Epithelial cell of umbilical artery (primary cell): ENCODE measurements at places on chromosomes 16 and 17. TPM values are rescaled to one million over a fixed set of nuclear protein-coding genes. Genes with fewer than 3 reads are reported as not detected.

The C1QTNF1 gene
- total RNA-seq, result 2.9 and 17.9 TPM in 2 replicates

The ARL17B gene
- 4.5 and 9.1 TPM in 2 replicates for total RNA-seq

The ZNF469 gene
- total RNA-seq, result 1.1 and 1.6 TPM in 2 replicates

The OR1F1 gene
- not detected in 2 replicates for total RNA-seq

The LMF1 gene
- 3.3 and 15.9 TPM in 2 replicates for total RNA-seq

The KRTAP9-7 gene
- not detected in 2 replicates for total RNA-seq

The TBC1D28 gene
- total RNA-seq, result not detected in 2 replicates

The HBA2 gene
- total RNA-seq, result not detected in 2 replicates

The ATXN7L3 gene
- total RNA-seq, result 38.3 and 49.5 TPM in 2 replicates

The SMIM5 gene
- total RNA-seq, result under 0.01 TPM in 1 of 2 replicates, not detected in the other

The ITGB3 gene
- 33.7 and 68.9 TPM in 2 replicates for total RNA-seq

The AOC3 gene
- under 0.01 and 0.15 TPM in 2 replicates for total RNA-seq

The CACNG3 gene
- total RNA-seq, result not detected in 2 replicates

The BAIAP3 gene
- 0.32 and 0.91 TPM in 2 replicates for total RNA-seq

The CCDC144A gene
- 4.3 and 5.5 TPM in 2 replicates for total RNA-seq

The HSD17B2 gene
- 1.9 and 4.4 TPM in 2 replicates for total RNA-seq

The ACSM5 gene
- total RNA-seq, result not detected in 2 replicates

The ZACN gene
- total RNA-seq, result not detected in 2 replicates

The HS3ST3A1 gene
- 0.15 and 0.32 TPM in 2 replicates for total RNA-seq
